ENCODE measurements at places on chromosomes 11 and 22.

- no peak for DNase-seq
These were observed 6.5 kb downstream of the FAR1 start for GRCh38 chr11:13674799-13675509.

- DNase-seq: no peak
These were observed 77.5 kb downstream of the CNTN5 start for GRCh38 chr11:99098258-99098657.

GRCh38 chr11:74092425-74092824 lies 78.4 kb downstream of the C2CD3 start:
- no peak for DNase-seq

- DNase-seq: no peak
These were observed 82.3 kb downstream of the XRRA1 start for GRCh38 chr11:74866557-74866956.

GRCh38 chr11:702462-703461 lies 3.3 kb upstream of the EPS8L2 start:
- DNase-seq: peak; percentile 59

DNA sequence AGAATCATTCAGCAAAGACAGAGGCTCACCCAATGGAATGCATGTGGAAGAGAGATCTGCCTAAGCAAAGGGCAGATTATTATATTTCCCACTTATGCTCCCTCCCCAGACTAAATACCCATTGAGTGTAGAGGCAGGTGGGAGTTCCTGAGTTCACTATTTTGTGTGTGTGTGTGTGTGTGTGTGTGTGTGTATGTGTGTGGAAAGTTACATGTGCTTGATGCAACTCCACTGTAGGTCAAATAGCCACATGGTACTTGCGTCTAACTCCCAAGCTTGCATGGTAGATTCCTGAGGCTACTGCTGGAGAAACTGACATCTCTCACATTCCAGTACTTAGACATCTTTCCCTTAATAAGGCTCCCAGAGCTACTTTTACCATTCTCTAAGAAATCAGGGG lies 3.4 kb upstream of the COPB1 start:
- DNase-seq: no peak

- DNase-seq: no peak
These were observed 73.0 kb upstream of the PGR start for GRCh38 chr11:101202614-101203013.

GRCh38 chr11:124113890-124114289 lies 1.4 kb upstream of the VWA5A start:
- no peak for DNase-seq

GRCh38 chr22:44802071-44802700 lies 49.8 kb downstream of the ARHGAP8 start:
- no peak for DNase-seq

DNA sequence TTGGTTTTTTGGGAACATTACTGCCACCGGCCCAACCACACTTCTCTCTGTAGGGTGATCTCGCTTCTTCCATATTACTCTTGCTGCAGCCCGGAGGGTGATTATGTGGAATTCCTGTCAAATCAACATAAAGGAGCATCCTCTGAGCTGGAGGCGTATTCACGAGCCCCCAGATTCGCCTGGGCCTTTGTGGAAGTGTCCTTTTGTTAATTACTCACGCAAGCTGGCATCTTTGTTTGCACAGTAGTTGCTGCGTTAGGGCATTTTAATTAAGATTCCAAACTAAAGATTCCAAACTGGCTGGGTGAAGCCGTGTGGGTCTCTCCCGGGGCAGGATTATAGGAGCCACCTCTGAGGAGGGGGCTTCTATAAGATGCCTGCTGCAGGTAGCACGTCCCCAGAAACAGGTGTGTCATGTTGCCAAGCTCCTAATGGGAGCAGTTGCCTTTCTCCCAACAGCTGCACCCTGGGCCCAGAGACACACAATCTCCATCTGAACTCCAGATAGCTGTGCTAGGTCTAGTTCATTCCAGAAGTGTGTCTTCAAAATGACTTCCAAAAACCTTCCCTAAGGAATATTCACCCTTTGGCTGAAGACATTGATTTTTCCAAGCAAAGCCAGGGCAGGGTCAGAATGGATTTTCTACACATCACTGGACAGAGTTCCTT lies 40.9 kb downstream of the SHISAL1 start:
- no peak for DNase-seq

DNA sequence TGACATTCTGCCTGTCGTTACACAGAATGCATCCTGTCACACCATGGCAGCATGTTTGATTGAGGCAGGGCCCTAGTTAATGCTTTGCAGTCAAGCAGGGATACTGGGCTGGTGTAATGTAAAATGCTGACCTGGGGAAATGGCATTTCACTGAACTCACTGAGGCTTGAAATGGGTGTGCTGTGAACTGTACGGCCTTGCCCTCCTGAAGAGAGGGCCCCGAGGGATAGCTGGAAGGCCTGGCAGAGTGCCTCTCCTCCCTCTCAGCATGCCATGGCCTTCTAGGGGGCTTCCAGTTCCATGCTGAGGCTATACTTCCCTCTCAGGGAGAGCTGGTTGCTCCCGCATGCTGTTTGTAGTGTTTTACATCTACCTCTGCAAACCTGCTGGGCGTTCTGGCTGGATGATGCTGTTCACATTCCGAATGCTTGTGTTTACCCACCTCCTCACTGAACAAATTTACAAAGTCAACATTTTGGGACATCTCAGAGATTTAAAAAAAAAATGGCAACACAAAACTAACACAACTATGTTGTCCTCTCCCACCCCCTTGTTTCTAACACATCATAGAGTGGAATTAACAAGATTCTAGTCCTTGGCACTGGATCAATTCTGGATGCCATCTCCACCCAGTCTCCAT lies 416.7 kb upstream of the CADM1 start:
- no peak for DNase-seq

- DNase-seq: no peak
These were observed 101.3 kb upstream of the GAL start for GRCh38 chr11:68583041-68583446.

- DNase-seq: no peak
These were observed 15.3 kb downstream of the CADM1 start for GRCh38 chr11:115488945-115489344.

DNA sequence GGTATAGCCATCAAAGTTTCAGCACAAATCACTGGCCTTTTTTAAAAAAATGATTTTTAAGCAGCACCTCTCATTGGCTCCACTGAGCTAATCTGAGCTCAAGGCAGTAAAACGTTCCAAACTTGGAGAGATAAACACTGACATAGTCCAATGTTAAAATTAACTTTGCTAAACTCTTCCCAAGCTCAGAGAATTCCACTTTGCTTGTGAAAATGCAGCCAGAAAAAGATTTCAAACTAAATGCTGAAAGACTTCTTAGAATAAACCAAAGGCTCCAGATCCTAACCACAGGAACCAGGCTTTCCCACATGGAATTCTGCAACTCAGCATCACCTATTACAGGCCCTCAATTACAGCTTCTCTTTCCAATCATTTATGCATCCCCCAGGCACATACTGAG lies 84.7 kb upstream of the GDPD4 start:
- DNase-seq: no peak

DNA sequence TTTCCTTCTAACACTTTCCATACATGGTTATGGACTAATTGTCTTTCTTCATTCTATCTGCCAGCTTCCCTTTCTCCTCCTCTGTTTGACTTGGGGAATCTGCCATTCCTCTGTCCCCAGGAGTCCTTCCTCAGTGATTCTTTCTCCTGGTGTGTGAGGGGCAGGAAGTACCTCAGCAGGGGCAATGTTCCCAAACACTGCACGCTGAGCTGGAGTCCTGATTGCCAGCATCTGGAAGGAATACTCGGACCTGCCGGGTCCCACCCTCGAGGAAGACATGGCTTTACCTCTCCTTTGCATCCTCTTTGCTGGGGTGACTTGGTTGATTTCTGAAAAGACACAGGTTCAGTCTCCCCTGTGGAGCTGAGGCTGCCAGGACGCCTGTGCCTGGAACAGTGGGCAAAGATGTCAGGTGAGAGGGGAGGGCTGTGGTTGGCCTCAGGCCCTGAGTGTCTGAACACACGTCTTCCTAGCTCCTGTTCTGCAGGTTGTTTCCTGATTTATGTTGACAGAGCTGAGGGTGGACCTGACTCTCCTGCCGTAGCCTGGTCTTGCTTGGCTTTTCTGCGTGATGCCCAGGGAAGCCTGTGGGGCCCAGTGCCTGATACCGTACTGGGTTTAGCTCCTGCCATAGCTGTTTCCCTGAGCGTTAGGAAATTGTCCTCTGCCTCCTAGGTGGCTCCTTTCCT lies 4.3 kb downstream of the COX8A start:
- DNase-seq: no peak

- DNase-seq: no peak
These were observed 9.4 kb upstream of the CALCA start for GRCh38 chr11:14981507-14981906.

- no peak for DNase-seq
These were observed 32.8 kb upstream of the CTSD start for GRCh38 chr11:1796413-1797011.

DNA sequence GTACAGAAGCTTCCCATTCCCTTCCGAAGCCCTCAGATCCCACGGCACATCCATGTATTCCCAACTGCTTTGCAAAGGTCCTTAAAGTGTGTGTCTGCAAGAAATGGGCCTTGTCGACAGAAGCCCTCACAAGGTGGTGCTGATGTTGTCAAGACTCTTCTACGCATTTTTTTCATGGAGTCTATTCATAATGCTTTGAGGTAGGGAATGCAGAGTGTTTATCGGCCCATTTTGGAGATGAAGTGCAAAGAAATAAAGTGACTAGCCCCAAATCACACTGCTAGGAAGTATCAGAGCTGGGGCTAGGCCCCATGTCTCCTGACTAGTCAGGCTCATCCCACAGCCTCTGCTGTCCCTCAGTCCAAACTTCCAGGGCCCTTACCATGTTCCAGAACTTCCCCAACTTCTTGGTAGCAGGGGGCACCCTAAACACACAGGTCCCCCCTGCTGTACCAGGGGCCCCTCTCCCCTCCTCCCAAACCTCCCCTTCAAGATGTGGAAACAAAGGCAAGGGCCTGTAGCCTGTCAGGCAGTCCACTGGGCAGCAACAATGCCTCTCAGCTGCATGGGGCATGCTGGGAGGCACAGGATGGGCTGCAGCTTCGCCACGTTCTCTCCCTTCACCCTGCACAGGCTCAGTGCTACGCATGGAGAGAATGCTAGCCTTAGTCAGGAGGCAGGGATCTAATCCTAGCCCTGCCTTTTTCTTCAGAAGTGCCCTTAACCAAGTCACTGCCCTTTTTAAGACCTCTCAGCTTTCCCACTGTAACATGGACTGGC lies 7.8 kb downstream of the IL18BP start:
- no peak for DNase-seq

GRCh38 chr11:8959546-8960166 lies 4.6 kb downstream of the TMEM9B start:
- no peak for DNase-seq
